NCI-H2081 treated with DMSO at 0.1 percent for 48 hours (cell line): ENCODE measurements at places on chromosomes 12 and 14.

GRCh38 chr14:97638864-97639263 lies 841.7 kb downstream of the VRK1 start:
- DNase-seq: no peak

- DNase-seq: no peak
Observed at GRCh38 chr12:29552324-29552927, 54.9 kb upstream of the OVCH1 start.

GRCh38 chr12:108832730-108833354 lies 24.5 kb downstream of the SSH1 start:
- DNase-seq: no peak

GRCh38 chr14:24900269-24901100 lies 149.5 kb downstream of the STXBP6 start:
- DNase-seq: no peak

DNA sequence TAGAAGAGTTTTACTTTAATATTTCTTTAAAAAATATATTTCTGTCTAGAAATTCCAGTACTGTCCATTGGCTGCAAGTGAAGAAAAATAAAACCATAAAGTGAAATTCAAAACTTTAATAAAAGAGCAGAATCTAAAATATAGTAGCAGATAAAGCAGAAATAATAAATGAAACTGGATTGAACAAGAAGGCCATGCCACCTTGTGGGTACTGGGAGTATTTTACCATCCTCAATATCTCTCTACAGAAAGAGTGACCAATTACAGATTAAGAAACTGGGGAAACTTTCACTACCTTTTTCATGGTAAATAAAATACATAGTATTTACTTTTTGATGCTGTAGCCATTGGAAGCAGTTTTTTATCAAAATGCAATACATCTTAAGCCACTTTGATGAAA lies 220.5 kb downstream of the BCAT1 start:
- DNase-seq: no peak

DNA sequence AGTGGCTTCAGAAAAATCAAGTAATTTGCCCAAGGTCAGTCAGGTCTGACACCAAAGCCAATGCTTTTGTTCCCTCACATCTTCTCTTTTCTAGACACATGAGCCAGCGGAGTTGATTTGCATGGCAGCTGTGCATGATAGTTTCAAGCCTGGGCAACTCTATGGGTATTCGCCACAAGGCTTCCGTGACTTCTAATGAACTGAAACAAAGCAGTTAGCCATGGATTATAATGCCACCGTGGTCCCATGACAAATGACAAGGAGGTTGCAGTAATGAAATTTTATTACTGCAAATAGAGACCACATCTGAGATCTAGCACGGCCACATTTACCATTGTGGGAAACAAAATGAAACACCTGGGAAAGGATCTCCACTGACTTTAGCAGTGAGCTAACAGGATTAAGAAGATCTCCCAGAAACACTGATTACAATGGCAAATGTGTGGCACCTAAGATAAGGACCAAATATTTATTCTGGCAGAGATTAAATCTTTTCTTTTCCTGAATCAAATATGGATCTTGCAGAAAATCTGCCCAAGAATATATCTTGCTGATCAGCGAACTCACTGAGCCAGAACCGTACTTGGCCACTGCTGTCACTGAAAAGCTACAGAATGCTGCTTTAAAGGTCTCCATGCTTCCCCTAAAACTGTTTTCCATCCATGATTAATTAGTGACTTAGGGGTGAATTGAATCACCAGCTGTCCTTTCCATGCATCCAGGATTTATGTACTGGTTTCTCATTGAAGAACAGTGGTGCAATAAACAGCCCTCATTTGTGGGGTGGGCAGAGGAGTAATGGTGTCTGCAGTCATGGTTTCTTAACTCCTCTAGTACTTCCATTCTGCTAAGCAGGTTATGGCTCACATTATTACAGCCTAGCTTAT lies 551.0 kb downstream of the DIO2 start:
- DNase-seq: no peak

- no peak for DNase-seq
Observed at GRCh38 chr12:104026841-104027599, 23.0 kb downstream of the GLT8D2 start.
